ENCODE measurements at places on chromosomes 4 and X.

GRCh38 chr4:126572264-126572663 lies 1060.5 kb upstream of the INTU start:
- DNase-seq, result no peak

- no peak for DNase-seq
These were observed 58.1 kb downstream of the ADGRG2 start for GRCh38 chrX:19064175-19064574.

DNA sequence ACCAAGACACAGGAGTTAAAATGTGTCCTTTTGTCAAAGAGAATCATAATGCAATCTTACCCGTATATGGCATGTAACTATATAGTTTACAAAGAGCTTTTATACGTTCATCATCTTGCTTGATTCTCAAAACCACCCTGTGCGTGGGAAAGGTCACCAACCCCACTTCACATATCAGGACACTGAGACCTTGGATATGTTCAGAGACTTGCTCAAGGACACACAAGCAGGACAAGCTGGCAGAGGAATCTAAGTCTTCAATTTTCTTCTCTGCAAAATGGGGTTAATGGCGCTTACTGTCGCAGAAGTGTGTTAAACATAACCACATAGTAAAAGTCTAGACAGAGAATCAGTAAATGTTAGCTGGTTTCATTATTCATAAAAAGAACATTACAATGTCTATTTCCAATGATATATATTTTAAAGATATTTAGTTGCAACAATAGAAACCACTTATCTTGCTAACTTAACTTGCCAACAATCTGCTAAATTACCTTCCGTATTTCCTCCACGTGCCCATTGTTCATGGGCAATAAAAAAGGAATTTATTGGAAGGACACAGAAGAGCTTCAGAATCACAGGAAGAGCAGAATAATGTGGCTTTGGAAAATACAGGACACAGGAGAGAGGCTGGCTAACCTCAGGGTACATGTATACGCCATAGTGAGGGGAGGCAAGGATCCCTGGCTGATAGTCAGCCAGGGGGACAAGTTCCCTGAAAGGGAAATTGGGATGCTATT lies 64.6 kb upstream of the TAPT1 start:
- DNase-seq, result no peak

- no peak for DNase-seq
These were observed 265.9 kb downstream of the CBLL2 start for GRCh38 chrX:22538580-22538979.

- DNase-seq, result no peak
These were observed 43.2 kb downstream of the PALLD start for GRCh38 chr4:168540086-168540485.

- DNase-seq, result no peak
These were observed 2023.7 kb downstream of the C4orf33 start for GRCh38 chr4:131119661-131120060.

DNA sequence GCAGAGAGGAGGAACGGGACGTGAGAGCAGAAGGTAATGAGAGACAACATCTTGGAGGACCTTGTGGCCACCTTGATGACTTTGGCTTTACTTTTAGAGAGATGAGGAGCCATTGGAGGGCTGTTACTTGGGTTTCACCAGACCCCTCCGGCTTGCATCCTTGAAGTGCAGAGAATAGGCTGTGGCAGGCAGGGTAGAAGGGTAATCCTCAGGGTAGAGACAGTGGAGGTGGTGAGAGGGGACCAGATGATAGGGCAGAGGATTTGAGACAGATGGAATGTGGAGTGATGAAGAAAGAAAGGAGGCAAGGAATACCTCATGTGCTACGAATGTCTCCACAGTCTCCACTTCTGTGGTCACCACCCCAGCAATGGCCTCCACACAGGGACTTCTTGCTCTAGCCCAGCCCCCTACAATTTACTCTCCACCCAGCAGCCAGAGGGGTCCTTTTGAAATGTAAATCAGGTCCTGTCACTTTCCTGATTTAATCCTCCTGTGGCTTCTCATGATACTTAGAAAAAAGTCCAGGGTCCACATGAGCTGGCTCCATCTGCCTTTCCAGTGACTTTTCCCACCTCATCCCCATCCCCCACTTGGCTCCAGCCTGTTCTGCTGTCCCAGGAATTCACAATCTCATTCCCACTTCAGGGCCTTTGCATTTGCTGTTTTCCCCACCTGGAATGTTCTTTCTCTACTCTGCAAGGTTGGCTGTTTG lies 115.0 kb downstream of the PJA1 start:
- DNase-seq, result no peak

DNA sequence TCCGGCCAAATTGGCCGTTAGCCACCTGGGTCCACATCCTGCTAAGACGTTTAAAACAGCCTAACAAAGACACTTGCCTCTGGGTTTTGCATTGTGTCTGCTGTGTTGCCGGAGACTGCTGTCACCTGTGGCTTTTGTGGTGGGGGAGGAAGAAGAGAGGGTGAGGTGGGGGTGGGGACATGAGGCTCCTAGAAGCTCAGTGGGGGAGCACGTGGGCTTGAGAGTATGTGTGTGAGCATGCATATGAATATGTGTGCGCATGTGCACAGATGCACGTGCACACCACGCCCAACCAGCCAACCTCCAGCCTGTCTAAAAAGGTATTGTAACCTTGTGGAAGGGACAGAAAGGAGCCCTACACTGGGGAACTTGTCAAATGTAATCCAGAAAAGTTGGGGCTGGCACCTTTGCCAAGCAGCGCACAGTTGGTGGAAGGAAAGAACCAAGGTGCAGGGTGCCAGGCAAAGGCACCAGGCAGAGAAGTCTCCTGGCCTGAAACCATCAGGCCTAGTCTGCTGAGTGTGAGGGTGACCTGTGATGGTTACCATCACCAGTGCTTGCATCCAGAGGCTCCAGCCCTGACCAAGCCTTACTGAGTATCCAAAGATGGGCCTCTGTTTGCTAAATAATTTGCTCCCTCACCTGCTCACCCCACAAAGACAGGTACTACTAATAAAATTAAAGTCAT lies 10.1 kb upstream of the SASH3 start:
- no peak for DNase-seq

All from C1 segment of cervical spinal cord (tissue), 14 donors.